Activated naive CD8-positive, alpha-beta T cell treated with anti-CD3 and anti-CD28 coated beads, Interleukin-2, amount 50 U/mL, for 24 hours (primary cell): ENCODE measurements at places on chromosomes 11 and 22.

DNA sequence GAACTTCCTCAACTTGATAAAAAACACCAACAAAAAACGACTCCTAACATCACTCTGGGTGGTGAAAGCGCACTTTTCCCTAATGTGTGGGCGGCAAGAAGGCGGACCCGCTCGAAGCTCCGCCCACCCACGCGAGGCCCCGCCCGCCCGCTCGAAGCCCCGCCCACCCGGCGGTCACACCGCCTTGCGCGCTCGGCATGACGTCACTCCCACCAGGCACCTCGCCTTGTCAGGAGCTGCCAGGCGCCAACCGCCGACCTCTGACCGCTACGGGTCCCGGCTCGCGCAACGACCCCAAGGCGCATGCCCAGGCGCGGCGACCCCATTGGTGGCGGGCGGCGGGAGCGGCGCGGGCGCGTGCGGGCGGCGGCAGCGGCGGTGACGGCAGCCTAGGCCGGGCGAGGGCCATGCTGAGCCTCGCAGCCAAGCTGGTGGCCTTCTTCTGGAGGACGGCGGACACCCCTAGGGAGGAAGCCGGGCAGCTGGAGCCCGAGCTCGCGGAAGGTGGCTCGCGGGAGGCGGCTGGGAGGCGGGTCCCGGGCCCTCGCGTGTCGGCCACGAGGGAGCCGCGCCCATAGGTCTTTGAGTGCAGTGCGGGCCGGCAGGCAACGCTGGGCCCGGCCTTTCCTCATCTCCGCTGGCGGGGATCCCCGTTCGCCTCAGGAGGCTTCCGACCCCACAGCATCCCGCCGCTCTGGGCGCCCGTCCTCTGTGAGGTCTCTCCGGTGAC is at the start of gene MOV10L1:
TSS of gene MOV10L1 (plus strand) at position 325 of the 730 bp plus-strand sequence. CDS start at position 408, 83 bp downstream.
- peak; percentile 30 for DNase-seq

- no peak for DNase-seq
Observed at GRCh38 chr11:6576471-6577373, 26.7 kb downstream of the RRP8 start.

- no peak for DNase-seq
Observed at GRCh38 chr11:77530879-77531278, 57.0 kb upstream of the PAK1 start.

- no peak for DNase-seq
Observed at GRCh38 chr11:122348659-122349409, 232.8 kb upstream of the BLID start.

DNA sequence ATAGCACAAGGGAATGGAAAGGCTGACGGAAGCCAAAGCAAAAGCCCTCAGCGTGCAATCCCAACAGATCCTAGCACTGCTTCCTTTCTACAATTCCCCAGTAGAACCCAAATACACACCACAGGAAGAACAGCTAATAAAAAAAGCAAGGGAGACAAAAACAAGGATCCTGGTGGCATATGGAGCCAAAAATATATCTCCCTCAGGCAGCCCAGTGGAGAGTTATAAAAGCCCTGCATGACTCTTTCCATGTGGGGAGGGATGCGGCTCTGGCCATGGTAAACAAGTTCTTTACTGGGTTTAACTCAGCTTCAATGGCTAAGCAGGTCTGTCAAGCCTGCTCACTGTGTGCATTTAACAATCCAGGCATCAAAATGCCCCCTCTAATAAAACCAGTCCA is 88.1 kb downstream of the PIWIL4 start:
- DNase-seq = no peak

GRCh38 chr11:70230840-70231710 is 28.0 kb downstream of the FADD start:
- no peak for DNase-seq

DNA sequence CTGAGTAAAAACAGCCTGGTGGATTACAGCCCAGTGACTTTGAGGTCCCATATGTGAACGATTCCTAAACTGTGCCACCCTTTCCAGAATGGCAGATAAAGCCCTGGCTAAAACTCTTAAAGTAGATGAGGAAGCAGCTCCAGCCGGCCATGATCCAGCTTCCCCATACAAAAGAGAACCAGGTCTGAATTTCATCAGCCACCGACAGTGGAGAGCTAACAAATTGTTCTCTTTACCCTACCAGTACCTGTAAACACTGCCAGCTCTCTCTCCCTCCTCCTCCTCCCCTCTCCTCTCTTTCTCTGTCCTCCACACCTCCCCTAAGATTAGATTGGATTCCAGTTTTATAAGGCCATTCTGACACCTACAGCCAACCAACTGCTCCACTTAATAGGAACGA is 176.9 kb downstream of the DSCAML1 start:
- DNase-seq = no peak

GRCh38 chr11:76234021-76234415 is 27.7 kb upstream of the WNT11 start:
- peak; percentile 11 for DNase-seq

DNA sequence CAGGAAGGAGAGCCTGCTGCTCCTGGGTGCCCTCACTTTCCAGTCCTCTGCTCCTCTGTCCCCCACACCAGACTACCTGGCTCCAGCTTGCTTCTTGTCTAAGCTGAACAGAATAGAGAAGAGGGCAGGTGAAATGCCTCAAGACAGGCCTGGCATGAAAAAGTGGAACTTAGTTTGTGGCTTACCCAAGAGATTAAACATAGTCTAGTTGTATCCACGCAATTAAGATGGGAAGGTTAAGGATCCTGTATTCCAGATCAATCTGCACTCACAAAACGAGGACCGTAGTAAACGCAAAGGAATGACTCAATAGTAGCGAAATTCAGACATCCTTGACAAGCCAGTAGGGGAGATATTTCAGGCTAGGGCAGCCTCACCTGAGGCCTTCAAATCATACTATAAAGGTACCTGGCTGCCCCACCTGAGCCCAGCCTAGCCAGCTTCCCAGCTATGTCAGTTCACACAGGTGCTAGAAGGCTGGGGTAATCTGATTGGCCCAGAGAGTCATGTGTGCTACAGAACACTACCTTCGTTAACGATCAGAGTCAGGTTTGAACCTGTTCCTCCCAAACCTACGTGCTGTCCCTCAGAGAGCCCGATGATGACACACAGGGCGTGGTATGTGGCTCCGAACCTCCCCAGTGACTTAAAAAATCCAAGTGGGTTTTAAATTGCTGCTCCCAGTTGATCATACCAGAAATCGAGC is 46.5 kb downstream of the AHNAK start:
- no peak for DNase-seq

DNA sequence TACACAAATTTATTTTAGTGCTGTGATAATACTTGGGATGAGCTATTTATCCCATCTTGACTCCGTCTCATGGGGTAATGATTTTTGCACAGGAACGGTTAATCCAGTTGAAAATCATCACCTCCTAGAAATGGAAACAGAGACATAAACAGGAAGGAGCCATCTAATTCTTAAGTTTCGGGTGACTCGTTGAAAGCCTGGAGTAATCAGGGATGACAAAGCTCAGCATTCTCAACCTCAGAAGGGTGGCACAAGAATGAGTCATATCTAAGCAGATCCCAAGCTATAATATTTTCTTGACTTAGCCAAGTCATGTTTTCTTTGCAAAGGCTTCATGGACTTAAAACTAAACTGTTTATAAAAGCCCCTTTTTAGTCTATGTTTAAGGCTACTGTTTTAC is 280.8 kb upstream of the CCDC90B start:
- DNase-seq = no peak

DNA sequence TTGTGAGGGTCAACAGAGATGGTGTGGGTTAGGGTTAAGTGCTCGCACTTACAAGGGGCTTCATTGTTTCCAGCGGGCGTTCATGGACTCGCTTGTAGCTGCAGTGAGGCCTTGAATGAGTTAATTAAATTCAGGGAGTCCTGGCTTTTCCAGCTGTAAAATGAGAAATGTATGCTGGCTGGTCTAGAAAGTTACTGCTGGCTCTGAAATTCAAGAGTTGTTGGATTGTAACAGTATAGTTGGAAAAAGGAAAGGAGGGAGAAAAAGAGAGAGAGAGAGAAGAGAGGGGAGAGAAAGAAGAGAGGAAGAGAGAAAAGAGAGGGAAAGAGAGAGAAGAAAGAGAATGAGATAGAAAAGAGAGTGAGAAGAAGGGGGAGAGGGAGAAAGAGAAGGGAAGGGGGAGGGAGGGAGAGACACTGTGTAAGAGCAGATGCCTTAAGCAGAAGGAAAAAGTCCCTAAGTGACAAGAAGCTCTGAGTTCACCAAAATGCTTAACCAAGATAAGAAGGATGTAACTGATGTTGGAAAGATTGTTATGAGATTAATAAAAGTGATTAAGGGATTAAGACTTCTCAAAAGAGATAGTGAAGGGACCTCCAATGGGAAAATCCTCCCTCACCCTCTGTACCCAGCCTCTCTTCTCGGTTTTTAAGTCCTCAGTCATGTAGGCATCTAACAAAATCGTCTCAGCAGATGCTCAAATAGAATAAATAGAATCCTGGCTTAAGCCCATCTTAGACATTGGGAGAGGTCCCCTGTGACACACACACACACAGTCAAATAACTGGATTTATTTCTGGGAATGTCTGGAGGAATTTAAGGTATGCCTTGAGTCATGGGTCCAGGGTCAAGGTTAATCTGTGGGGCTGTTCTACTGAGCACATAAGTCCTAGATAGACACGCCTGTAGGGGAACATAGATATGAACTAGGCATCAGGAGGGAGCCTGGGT is 477.9 kb downstream of the MIAT start:
- DNase-seq = no peak

DNA sequence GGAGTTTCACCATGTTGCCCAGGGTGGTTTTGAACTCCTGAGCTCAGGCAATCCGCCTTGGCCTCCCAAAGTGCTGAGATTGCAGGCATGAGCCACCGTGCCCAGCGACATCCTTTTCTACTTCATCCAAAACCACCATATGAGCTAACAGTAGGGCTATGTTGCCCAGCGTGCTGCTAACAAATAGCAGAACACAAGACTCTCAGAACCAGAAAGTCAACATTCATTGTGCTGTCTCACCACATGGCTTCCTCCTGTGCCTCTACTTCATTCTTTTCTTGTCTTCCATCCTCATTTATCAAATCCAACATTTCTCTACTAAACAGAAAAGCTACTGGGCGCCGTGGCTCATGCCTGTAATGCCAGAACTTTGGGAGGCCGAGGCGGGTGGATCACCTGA is 12.0 kb upstream of the DENND5A start:
- DNase-seq = no peak
